ENCODE measurements at places on chromosomes 7 and 10.

DNA sequence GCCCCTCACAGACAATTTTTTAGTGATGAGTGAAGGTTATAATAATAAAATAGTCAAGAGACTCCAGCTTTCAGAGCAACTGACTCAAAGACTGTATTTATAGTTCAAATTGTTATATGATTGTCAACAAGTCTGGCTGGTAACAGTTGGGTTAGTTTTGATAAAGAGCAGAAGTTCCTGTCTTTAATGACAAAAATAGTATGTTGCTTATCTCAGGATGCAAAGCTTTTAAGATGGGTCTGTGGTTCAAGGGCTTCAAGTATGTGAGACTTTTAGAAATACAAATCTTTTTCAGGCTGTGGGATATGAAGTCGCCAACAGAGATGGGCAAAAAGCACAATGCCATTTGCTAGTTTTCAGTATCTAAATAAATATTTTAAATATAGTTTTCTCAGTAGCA is 118.4 kb downstream of the ABCA13 start:
- no peak for DNase-seq

DNA sequence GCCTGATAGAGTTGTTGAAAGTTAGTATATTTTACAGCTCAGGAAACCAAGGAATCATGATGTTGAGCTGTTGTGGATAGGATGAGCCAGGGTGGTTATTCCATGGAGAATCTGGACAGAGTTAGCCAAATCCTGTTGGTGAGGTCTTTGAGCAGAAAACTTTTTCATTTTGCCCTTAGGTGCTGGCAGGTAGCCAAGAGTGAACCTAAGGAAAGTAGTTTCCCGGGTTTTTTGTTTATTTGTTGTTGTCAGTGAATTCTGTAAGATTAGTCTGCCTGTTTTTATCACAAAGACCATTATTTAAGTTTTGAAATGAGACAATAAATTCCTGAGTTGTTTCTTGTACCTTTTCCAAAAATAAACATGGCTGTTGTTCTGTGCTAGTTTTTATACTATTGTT is 61.0 kb downstream of the GALNT11 start:
- DNase-seq = no peak

DNA sequence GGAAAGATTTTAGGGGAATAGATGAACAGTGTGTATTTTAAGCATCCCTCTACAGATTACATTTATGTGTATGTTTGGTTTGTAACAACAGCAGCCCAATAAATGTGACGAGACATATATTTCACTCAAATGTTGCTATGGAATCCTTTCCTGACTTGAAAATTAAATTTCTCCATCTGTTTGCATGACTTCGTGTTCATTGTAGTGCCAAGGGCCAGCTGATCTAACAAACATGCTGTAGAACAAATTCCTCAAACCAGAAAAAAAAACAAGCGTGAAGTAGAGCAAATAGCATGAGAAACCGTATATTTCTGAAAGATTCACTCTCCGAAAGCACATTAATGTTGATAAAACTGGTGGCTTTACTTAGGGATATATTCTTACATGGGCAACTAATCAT is 87.8 kb downstream of the NRCAM start:
- DNase-seq = peak; percentile 28

GRCh38 chr10:101529207-101529606 is 58.9 kb downstream of the POLL start:
- DNase-seq = peak; percentile 10

DNA sequence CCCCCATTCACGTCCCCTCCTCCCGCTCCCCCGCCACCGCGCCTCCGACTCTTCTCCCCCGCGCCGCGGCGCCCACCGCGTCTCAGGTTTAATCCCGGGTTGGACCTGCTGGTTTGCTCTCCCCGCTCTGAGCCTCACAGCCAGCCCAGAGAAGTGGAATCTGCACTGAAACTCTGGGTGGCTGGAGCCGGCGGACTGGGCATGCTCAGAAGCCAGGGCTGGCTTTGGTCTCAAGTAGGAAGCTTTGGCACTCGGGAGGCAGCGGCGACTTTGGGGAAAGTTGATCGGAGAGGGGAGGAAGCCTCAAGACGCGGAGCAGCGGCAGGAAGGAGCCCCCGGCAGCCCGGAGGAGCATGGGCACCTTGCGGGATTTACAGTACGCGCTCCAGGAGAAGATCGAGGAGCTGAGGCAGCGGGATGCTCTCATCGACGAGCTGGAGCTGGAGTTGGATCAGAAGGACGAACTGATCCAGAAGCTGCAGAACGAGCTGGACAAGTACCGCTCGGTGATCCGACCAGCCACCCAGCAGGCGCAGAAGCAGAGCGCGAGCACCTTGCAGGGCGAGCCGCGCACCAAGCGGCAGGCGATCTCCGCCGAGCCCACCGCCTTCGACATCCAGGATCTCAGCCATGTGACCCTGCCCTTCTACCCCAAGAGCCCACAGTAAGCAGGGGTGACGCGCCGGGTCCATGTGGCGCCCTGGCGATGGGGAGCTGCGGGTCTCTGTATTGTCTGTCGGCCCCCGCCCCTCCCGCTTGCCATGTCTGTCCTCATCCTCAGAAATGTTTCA is at the start of gene PRKG1:
Gene PRKG1 (plus strand): TSS at position 250 of the 791 bp plus-strand sequence.
- peak; percentile 89 for DNase-seq

DNA sequence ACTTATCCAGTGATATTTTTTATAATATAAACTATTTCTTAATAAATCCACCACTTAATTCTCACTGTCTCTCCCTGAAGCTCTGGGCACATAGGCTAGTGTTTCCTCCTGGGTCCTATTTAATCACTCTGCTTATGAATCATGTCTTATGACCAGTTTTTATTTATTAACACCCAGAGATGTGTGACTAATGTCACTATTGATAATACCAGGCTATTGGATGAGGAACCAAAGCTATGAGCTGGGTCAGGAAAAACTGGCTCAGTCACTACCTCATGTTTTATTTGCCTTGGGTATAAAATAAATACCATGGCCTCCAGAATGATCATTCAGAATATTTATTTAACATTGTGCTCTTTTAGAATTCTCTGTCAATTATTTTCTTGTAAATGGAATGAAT is 5.2 kb downstream of the SEMA3E start:
- no peak for DNase-seq

GRCh38 chr10:79391231-79392019 is 44.2 kb downstream of the PPIF start:
- no peak for DNase-seq

DNA sequence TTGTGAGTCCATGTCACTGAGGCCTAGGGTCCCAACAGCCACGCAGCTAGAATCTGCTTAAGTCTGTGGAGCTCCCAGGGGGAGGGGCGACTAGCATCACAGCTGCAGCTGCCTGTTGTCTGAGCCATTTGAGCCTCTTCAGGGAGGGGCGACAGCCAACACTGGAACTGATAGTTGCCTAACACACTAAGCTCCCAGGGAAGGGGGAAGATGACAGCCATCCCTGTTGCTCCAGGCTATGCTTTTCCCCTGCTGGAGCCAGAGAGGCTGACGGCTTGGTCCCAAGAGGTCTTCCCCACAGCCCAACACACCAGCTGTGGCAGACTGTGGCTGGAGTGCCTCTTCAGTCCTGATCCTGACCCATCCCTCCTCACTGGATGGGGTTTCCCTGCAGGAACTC is 817.5 kb downstream of the NXPH1 start:
- no peak for DNase-seq

GRCh38 chr7:28807396-28807994 is 150.6 kb downstream of the TRIL start:
- DNase-seq = no peak

DNA sequence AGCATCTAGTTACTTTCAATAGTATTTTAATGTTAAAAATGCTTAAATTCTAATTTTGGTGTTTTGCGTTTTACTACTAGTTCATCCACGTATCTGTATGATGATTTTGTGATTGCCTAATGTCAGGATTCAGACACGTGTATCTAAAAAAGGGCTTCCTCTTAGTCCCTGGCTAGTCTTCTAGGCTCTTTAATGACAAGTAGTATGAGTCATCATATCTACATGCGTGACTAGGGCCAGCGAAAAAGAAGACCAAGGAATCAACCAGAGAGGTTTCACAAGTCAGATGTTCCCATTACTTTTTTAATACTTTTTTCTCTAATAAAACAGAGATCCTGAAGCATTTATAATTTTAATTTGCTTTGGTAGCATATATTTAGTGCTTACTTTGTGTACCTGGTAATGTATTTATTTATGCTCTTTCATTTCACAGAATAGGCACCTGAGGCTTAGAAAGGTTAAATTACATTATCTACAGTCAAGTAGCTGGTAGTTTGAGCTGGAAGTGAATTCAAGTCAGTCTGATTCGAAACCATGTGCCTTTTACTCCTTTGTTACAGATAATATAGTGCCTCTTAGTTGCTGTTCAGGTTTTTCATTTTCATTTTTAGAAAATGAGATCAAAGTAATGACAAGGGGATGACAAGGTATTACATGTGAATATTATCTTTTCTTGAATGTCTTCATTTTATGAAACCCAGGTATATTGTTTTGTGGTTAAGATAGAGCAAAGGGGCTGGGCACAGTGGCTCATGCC is 140.3 kb downstream of the FOXP2 start:
- peak; percentile 28 for DNase-seq

DNA sequence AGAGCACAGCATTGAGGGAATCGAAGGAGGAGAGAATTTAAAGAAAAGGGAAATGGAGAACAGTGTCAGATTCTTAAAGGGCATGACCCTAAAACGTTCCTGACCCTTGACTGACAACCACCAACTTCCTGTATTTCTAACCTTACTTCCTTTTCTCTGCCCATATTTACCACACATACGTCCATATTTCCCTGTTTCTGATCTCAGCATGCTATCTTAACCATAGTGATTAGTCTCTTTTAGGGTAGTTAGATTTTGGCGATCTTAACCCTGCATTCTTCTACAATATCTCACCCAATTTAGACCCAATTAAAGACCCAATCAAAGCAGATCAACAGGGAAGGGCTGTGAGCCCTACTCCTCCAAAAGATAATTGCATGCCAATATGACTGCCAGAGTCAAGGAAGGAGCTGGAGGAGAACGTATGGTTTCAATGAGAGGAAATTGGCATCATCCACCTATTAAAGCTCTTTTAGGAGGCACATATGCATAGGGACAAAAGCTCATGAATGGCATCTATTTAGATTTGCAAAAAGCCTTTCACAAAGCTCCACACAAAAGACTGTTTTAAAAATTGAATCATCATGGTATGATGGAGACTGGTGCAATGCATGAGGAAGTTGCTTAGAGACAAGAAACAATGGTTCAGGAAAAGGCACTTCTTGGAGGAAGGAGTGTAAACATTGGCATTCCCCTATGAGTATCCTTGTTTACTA is 49.0 kb upstream of the ARHGAP12 start:
- DNase-seq = peak; percentile 50

GRCh38 chr7:143085109-143085508 is 33.0 kb downstream of the OR6V1 start:
- no peak for DNase-seq

DNA sequence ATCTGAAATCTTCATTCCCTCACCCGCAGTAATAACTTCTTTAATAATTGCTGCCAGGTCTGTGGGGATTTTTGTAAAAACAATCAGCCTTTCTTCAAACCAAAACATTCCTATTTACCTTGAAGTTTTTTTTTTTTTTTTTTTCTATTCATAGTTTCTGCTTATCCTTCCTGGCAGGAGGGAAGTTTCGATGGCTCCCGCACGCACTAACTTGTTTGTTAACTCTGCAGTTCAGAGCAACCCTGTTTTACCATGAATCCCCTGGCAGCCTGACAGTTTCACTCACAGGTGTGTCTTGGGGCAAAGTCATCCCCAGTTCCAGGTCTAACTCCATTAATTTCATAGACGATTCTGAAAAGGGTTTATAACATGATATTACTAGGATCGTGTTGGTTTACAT is 149.3 kb downstream of the KLF6 start:
- no peak for DNase-seq

- no peak for DNase-seq
Measured at GRCh38 chr7:127239814-127240213, 12.9 kb downstream of the GRM8 start.

GRCh38 chr10:110447886-110448285 is 49.8 kb upstream of the DUSP5 start:
- no peak for DNase-seq

- DNase-seq = no peak
Measured at GRCh38 chr7:68604541-68604940, 993.7 kb upstream of the AUTS2 start.

GRCh38 chr7:151383638-151384351 is 26.0 kb downstream of the WDR86 start:
- DNase-seq = no peak

- no peak for DNase-seq
Measured at GRCh38 chr10:104622175-104622574, 18.9 kb upstream of the SORCS3 start.

DNA sequence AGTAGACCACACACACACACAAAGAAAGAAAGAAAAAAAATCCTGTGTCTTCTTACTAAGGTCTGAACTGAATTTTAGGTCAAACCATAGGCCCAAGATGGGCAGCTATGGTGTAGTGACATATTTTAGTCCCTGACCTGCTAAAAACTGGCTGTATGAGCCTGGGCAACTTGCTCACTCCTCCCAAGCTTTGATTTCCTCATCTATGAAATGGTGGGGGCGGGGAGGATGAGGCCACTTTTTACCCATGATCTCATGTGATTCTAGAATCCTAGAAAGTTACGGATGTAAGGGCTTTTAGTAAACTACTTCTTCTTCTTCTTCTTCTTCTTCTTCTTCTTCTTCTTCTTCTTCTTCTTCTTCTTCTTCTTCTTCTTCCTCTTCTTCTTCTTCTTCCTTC is 6.1 kb upstream of the CCL24 start:
- DNase-seq = no peak

- DNase-seq = no peak
Measured at GRCh38 chr7:101435461-101436220, 73.0 kb downstream of the COL26A1 start.

GRCh38 chr10:107409522-107409921 is 245.0 kb upstream of the SORCS1 start:
- DNase-seq = peak; percentile 25

- DNase-seq = no peak
Measured at GRCh38 chr7:33196221-33196620, 66.9 kb downstream of the BBS9 start.

DNA sequence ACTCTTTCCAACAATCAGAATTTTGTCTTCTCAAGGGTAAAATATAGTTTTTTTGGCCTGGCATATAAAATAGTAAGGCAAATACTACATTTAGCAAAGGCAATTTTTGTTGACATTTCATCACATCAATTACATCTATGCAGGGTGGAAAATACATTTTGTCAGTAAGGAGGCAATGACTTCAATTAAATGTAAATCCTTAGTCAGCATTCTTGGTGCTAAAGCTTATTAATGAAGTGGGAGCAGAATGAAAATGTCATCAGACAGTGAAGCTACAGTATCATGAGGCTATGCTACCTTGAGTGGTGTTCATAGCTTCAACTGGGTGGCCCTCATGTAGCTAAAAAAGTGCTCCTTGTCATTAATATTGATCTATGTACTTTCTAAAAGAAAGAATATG is 8.9 kb downstream of the LRRTM3 start:
- DNase-seq = no peak

GRCh38 chr7:116780521-116780920 is 81.9 kb upstream of the CAPZA2 start:
- no peak for DNase-seq

DNA sequence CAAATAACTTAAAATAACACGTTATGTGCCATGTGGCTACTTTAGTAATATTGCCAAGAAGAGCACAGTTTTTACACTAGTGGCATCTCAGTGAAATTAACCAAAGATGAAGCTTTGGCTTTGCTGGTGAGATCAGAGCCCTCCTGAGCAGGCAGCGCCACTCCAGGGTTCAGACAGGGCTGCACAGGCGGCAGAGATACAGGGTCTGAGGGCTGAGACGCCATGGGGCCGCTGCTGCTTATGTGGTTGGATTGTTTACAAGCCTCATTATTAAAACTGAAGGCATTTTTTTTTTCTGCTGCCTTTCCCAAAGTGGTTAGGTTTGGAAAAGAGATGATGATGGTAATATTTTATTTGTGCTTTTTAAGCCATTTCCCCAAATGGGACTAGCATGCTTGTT is 68.8 kb upstream of the DNAJB6 start:
- no peak for DNase-seq
